Inflammatory macrophage treated with lipopolysaccharide for 1 hour (primary cell): ENCODE measurements at places on chromosomes 3 and 15.
A peak's percentile ranks its signal among the peaks of the same experiment; 100 is the strongest.

- no peak for DNase-seq
Observed at GRCh38 chr3:48429960-48430707, at the start of gene PLXNB1. Gene PLXNB1 (minus strand): TSS chr3:48430086. CDS start chr3:48424611, 5,475 bp downstream.

DNA sequence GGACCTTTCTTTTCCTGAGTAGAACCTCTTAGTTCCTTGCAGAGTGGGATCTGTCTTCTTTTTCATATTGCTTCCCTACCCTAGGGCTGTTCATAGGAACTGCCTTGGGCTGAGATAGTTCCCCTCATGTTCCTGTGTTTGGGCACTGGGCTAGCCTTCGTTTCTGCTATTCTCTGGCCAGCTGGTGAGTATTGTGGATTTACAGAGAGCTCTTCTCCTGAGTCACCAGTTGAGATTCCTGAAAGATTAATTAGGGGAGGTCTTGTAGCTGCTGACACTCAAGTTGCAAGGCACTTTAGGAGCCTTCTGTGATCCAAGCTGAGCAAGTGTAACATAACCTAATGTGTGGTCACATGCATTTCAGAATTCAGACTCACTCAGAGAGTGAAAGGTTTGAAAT, 30.7 kb downstream of the CHD2 start:
- DNase-seq: no peak

DNA sequence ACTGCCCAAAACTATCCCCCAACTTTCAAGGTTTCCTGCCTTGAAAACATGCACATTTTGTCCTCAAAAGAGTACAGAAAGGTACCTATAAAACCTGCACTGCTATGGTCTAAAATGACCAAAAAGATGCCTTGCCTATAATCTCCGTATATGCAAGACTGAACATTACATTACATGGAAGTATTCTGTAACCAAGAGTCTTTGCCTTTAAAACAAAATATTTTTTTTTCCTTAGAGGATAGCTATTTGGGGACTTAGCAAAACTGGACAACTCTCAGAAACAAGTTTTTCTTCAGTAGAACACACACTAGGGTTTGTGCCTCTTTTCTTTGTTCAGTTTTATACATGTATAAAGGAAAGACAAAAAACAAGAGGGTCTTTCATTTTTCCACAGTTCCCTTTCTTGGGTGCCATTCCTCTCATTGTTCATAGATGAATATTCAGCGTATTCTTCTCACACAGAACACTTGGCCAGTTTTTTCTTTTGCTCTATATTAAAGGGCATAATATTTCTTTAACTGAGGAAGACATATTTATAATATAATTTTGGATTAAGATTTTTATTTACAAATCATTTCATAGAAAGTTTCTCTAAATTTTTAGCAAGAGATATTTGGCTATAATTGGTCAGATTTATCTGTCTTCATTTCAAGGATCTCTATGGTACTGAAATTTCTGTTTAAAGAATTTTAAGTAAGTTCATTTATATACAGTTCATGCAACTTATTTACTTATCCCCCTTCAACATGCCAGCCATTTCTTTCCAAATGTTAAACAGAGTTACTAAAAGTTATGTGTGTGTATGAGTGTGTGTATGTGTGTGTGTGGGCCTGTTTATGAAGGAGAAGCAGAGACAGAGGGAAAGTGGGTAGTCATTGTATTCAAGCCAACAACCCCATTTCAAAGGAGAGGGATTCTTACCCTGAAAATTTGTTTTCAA, 142.6 kb downstream of the ZBTB20 start:
- no peak for DNase-seq

DNA sequence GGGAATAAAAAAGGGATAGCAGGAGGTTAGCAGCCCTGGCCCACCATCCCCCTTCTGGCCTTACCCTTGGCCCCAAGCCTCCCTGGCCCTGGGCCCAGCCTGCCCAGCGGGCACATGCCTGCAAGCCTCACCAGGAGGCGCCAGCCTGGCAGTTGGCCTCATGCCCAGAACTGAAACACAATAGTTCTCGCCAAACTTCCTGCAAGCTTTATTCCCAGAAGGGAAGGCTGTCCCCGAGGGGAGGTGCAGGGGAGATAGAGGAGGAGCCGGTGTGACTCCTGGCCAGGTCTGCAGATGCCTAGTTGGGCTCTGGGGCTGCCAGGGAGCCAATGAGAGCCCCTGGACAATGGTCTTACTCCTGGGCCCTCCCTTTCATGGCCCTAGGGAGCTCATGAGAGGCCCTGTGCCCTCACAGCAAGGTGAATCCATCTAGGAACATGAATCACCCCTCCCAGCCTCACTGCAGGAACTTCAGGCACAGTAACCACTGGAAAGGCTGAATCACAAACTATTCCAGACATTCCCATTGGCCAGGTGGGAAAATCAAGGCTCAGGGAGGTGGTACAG, 4.0 kb downstream of the CCDC33 start:
- no peak for DNase-seq

GRCh38 chr3:170256597-170256996, 34.4 kb downstream of the PRKCI start:
- DNase-seq: no peak

DNA sequence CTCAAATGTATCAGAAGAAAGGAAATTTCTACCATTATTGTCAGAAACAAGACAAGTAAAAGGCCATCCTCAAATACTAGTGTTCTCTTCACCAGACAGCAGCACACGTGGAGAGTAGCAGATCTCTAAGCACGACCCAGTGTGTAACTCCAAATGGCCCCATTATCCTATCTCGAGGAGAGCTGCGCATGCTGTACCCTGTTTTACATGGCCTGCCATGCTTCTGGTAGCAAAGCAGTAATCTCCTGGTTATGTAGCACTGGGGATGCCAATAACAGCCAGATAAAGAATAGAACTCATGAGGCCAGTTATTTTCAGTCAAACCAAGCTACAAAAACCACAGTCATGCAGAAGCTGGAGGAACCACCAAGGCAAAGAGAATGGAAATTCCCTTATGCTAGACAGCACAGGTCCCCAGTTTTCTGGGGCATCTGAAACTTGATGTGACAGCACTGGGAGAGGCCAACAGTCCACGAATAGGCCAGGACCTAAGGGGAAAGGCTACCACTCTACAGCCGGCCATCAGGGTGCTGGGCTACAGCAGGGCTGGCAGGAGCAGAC, 73.0 kb downstream of the LIPC start:
- no peak for DNase-seq

DNA sequence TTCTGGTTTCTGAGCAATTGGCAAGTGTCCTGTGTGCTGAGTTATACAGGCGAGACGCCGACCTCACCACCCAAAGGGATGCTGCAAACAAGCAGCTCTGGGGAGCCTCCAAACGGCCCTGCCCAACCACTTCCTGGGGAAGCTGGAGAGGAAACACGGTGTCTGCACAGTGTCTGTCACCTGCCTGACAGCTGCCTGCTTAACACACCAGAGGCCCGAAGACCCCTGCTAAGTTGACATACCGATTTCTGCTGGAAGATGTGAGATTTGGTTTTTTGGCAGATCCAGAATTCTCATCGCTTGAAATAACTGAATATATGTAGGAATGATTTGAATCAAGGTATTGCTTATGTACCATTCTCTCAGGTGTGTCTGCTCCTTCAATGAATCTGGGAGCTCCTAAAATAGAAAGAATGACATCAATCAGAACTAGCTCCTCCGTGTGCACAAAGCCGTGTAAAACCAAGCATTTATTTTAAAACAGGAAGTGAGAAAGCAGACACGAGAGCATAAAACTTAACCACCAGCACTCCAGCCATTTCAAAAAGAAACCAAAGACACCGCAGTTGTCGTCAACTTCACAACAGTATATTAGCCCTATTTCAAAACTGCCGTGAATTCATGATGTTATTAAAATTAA, 27.2 kb downstream of the LRRC2 start:
- DNase-seq: peak; percentile 55

GRCh38 chr3:5423523-5423922, 236.0 kb downstream of the EDEM1 start:
- peak; percentile 55 for DNase-seq

DNA sequence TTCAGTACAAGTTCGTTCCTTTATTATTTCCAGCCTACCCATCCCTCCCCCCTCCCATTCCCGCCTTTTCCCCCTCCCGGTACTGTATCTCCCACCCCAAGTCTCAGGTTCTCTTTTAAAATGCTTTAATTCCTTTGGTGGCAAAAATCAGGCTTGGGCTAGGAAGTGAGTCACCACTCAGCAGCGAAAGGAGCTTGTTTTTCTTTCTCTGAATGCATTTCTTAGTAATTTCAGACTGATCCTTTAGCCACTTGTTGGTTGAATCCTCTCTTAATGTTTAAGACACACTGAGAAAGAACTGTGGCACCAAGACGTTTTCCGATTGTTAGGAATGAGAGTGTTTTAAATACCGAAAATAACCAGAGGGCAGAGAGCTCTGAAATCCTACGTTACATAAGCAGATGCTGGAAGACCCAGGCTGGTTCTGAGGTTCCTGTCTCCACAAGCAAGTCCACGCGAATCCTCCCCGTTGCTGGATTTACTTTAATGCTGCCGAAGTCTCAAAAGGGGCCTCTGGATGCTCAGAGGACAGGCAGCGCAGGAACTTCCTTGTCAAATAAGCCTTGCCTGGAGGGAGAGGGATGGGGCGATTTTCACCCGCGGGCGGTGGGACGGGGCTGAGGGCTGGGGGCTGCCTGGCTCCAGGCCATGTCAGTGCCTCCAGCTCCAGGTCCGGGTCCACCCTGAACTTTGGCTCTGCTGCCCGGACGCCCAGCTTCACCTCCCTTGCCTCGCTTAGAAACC, 854 bp upstream of the COL8A1 start:
- no peak for DNase-seq

DNA sequence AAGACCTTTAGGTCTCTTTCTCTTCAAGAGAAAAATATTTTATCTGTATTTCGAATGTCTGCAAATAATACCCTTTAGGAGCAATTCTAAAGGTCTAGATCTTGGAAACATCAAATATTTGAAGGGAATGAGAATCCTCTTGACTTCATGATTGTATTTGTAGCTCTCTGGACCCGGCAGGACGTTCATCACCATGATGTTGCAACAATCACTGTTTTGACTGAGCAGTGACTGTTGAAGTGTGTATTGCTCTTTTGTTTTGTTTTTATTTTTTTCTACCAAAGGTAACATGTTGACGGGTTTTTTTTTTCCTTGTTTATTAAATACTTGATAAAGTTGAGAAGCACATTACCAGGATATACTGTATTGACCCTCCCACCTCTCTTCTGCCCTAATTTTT, 55.3 kb upstream of the CCR4 start:
- DNase-seq: no peak

DNA sequence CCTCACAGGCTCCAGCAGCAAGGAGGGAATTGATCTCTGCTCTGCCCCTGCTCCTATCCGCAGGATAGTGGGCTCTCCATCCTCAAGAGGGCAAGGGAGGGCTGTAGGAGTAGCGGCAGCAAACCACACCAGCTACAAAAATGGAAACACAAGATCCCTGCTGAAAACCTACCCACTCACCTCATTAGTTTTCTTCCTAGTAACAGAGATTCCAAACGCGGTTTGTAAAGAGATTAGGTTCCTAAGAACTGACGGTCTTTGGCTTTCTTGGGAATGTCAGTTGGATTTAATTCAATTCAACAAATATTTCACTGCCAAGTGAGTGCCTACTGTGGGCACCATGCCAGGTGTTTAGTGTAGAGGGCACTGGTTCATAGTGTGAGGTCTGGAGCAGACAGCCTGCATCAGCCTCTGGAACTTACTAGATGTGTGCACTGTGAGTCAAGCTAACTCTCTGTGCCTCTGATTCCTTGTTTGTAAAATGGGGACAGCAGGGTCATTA, 84.7 kb downstream of the MRPL46 start:
- DNase-seq: no peak

- DNase-seq: no peak
Observed at GRCh38 chr3:146739203-146739671, 134.1 kb upstream of the PLSCR5 start.

- peak; percentile 8 for DNase-seq
Observed at GRCh38 chr3:150469031-150469930, 61.2 kb downstream of the TSC22D2 start.

- DNase-seq: no peak
Observed at GRCh38 chr3:37499061-37499785, 324.8 kb upstream of the LRRFIP2 start.

GRCh38 chr3:147305533-147306250, 100.7 kb downstream of the ZIC4 start:
- DNase-seq: no peak

GRCh38 chr3:18223974-18224373, 201.2 kb downstream of the SATB1 start:
- DNase-seq: no peak

GRCh38 chr3:187290503-187290902, 1.0 kb downstream of the MASP1 start:
- DNase-seq: no peak

- no peak for DNase-seq
Observed at GRCh38 chr15:79874242-79874641, 22.6 kb downstream of the MTHFS start.

DNA sequence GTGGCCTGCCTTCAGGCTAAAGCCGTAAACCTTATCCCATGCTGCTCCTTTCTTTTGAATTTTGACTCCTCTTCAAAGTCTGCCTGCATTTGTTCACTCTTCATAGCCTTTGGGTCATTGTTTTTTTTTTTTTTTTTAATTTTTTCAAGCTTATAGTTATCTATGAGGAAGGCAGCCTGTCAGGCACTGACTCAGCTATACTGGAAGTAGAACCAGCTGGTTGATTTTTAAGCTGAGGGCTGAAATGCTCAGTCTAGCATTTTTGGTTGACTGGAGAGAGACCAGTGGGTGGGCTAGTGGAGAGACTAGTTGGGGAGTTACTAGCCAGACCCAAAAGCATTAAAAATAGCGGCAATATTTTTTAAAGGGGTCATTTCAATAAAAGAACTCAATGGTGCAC, 44.1 kb downstream of the C3orf20 start:
- no peak for DNase-seq

GRCh38 chr3:152172460-152172859, 96.3 kb upstream of the MBNL1 start:
- no peak for DNase-seq

DNA sequence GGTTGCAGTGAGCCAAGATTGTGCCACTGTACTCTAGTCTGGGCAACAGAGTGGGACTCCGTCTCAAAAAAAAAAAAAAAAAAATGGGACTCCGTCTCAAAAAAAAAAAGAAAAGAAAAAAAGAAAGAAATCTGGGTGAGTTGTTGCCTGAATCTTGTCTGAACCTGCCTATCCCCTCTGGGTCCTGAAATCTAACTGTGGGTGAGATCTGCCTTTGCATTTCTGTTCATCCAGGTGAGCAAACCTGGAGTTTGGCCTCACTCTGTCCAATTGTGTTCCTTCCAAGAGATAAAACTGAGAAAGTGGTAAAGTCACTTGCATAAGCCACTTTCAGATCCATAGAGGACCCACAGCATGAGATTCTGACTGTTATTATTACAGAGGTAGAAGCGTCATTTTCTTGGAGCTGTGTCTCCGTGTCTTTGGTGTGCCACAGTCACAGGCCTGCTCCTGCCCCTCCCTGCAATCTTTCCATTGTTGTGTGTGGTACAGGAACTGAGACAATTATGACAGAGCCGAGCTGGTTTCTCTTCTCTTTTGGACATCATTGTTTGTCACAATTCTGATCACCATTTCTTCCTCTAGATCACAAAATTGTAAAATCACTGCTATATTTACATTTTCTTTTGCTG, 235.9 kb downstream of the LPP start:
- peak; percentile 96 for DNase-seq

DNA sequence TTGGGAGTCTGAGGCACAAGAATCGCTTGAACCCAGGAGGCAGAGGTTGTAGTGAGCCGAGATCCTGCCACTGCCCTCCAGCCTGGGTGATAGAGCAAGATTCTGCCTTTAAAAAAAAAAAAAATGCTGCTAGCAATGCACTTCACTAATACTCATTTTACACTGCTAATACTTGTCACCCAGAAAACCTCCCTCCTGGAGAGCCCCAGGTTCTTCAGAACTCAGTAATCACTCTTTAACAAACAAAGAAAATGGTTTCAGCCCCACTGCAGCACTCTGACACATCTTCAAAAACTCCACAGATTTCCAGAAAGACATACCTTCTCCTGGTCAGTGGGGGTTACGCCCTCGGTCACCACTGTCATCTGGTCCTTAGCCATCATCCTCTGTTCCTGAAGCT, 366.7 kb downstream of the SHQ1 start:
- no peak for DNase-seq
